ENCODE measurements at places on chromosomes 4 and X.
A peak's percentile ranks its signal among the peaks of the same experiment; 100 is the strongest.

DNA sequence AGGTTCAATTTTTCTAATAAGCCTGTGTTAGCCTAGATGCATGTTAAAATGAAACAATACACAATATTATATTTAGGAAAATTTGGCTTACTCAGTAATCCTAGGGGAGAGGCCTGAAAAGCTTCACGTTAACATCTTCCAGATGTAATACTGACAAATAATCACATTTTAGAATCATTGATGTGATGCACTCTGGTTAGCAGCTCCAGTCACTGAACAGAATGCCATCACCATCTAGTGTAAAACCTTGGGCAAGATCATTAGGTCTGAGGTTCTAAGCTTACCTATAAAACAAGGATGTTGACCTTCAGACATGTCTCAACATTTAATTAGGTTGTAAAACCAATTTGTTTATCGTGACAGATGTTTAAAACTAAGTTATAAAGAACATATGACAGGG is 1704.8 kb downstream of the STIM2 start:
- DNase-seq, result no peak

DNA sequence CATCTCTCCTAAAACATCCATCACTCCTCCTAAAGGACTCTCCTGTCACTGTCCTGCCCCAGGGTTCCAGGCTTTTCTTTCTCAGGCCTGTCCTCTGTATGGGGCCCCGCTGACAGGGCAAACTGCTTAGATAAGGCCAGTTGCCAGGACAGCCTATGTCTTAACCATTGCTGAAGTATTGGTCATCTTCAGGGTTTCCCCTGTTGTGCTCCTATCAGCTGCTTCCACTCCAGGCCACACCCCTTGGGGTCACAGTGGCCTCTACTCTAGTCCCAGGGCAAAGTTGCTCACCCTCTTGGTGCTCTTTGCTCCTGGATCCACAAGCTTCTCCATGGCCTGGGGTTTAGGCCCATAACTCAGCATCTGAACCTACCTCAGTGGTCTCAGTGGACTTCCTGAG is 138.0 kb upstream of the PJA1 start:
- DNase-seq, result no peak

GRCh38 chr4:96993560-96993959 is 1149.7 kb downstream of the STPG2 start:
- DNase-seq, result peak; percentile 3

DNA sequence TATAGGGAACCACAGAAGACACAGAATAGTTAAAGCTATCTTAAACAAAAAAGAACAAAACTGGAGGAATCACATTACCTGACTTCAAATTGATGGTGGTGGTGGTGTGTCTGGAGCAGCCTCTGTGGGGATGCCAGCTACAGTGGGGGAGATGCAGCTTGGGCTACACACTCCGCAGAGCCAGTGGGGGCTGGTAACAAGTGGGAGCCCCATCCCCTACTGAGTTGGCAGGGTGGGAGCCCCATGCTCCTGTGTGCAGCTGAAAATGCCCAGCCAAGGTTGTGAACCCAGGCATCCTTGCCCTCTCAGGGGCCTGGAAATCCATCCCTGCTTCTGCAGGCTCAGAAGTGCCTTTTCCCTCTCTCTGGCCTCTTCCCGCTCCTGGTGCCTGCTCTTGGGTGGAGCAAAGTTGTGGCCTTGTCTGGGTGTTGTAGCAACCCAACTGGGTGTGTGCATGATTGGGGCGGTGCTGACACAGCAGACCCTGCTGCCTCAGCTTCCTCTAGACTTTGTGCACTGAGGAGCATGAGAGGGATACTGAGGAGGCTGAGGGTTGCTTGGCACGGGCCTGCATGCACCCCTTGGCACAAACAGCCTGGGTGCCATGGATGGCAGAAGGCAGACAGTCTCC is 38.9 kb downstream of the SH3BGRL start:
- DNase-seq, result no peak

- DNase-seq, result peak; percentile 81
Observed at GRCh38 chrX:9942086-9942485, 25.1 kb upstream of the CLDN34 start.

DNA sequence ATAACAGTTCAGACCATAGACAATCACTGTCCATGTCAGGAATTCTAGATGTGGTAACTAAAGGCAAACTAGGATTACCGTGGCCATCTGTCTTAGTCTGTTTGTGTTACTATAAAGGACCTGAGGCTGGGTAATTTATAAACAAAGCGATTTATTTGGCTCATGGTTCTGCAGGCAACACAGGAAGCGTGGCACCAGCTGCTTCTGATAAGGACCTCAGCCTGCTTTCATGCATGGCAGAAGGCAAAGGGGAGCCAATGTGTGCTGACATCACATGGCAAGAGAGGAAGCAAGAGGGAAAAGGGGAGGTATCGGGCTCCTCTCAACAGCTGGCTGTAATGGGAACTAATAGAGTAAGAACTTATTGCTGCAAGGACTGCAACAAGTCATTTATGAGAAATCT is 376.7 kb downstream of the GPM6A start:
- DNase-seq, result peak; percentile 12

- DNase-seq, result peak; percentile 1
Observed at GRCh38 chrX:39199429-39199828, 398.2 kb downstream of the MID1IP1 start.

- peak; percentile 14 for DNase-seq
Observed at GRCh38 chrX:150363561-150364346, 637 bp downstream of the MAMLD1 start.

GRCh38 chr4:102586002-102586643 is 85.0 kb downstream of the NFKB1 start:
- DNase-seq, result no peak

DNA sequence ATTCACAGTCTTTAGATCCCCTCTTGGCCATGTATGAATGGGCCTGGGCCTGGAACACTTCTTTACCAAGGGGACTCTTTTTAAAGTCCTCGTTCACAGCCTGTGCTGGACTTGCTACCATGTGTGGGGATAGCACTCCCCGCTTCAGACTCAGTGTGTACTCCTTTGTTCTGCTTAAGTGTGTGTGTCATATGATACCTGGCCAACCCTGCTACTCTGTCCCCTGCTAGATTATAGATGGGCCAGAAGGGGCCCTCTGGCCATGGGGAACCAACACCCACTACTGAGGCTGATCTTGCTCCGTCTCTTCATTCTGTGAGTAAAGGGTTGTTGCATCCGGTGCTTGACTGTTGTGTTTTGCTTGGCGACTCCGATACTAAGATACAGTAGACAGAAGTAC is 8.0 kb downstream of the CCDC110 start:
- no peak for DNase-seq

- peak; percentile 85 for DNase-seq
Observed at GRCh38 chr4:51906167-51906958, 63.4 kb downstream of the DCUN1D4 start.

DNA sequence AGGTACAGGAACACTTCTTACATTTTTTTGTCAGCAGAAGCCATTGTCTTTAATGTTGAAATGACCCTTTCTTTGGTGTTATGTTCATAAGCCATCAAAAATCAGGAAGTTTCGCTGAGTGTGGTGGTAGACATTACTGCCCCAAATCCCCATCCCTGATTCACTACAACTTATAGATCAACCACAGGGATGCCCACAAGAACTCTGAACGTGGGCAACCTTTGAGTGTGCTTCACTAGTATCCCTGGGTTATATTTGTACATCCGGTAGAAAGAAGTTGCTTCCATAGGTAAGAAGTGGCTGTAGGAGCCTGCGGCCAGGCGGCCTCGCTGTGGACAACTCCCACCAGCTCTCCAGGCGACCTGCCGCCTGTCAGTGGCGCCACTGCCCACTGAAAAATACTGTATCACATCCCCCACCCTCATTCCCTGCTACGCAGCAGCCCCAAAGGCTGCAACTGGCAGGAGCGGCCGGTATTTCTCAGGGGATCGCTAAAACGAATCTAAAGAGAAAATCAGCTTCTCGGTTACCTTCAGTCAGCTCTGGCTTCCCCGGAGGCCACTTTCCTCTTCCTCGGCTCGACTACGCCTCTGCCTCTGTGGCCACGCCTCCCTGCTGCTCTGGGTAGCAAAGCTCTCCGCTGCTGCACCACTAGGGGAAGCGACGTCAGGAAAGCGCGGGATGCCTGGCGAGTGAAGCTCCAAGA is 13.9 kb upstream of the ETDC start:
- no peak for DNase-seq

DNA sequence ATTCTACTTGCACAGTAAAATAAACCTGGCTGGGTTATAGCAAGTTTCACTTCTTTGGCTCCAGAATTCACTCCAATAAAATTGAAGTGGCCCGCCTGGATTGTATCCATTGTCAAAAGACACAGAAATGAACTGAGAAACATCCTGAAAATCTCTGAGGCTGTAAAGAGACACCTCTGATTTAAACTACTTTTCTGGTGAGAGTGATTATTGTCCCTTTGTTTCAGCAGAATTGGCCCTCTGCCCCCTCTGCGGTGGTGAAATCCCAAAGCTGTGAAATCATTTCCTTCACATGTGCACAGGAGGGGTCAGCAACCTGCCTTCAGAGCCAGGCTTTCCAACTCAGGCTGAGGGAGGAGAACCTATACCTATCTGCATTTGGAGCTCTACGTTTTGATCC is 23.0 kb downstream of the GAB3 start:
- peak; percentile 27 for DNase-seq

DNA sequence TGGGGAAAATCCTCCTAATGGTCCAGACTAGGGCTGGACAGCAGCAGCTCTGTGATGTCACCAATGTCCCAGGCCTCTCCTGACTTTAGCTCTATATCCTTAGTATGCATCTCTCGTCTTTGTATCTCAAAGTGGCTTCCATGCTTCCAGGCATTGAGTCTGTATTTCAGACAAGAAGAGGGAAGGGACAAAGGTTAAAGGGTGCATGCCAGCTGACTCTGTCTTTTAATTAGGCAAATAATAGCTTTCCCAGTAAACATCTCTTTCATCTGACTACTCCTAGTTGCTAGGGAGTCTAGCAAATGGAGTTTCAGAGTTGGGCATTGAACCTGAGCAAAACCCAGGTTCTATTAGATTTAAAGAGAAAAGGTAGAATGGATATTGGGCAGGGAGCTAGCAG is 5.4 kb downstream of the FAM47E start:
- no peak for DNase-seq

- no peak for DNase-seq
Observed at GRCh38 chr4:29278585-29278984, 1441.6 kb upstream of the PCDH7 start.

DNA sequence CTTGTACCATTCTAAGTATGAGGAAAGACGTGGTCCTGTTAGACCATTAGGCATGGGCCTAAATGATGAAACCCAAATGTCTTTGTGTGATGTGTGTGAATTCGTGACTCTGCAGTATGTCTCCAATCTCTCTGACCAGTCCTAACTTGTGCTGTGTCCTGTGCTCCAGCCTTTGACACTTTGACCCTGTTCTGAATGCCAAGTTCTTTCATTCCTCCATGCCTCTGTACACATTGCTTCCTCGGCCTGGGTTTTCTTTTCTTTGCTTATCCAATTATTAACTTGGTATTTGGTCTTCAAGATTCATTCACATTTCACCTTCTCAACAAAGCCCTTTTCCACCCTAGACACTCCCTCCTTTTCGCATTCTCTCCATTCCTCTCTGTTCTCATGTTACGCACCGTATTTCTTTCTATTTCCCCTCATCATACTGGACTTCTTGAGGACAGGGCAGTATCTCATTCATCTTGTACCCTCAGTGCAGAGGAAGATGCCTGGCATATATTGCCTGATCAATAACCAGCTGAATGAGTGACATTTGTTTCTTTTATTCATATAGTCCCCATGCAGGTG is 138.7 kb downstream of the F11 start:
- no peak for DNase-seq

- DNase-seq, result no peak
Observed at GRCh38 chrX:21699136-21699535, 41.0 kb upstream of the KLHL34 start.

DNA sequence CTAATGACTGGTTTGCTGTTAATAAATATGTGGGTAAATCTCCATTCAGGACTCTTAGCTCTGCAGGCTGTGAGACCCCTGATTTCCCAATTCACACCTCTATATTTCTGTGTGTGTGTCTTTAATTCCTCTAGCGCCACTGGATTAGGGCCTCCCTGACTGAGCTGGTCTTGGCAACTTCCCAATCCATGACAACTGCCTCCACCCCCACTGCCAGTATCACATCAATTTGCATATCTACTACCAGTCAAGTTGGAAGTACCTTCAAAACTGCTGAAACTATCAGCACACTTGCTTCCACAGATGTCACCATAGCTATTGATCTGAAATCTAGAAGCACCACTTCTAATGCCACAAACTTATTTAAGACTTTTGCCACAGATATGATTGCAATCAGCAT is 27.6 kb downstream of the OPRPN start:
- DNase-seq, result no peak

DNA sequence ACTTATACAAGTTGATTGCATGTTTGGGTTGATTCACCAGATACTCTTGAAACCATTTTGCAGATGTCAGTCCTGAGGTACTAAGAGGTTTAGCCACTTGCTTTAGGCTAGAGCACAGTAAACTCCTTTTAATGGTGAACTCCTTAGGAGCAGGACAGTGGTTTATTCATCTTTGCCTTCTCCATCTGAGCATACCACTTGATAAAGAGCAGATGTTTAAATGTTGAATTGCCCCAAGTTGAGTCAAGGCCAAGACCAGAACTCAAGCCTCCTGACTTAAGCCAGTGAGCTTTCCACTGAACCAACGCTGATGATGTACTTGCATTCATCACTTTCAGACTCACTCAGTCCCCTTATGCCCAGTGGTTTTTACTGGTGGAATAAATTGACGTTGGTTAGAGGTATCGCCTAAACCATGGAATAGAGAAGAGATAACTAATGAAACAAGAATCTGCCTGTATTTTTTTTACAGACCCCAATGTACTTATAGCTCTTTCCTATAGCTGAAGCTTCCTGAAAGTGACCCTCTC is 7.5 kb downstream of the DAPP1 start:
- DNase-seq, result no peak

DNA sequence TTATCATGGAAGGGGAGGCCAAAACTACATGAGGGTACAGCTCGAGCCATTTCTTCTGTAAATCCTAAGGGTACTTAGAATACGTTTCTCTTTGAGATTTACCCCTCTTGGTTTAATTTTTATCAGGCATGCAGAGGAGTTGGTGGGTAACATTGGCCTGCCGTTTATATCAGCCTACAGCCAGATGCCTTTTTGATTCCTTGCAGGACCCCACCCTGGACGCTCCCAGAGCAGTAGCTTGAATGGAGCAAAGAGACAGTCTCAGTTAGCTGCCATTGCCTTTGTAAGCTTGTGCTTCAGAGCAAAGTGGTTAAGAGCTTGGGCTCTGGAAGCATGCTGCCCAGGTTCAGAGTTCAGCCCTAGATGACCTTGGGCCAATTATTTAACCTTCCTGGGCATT is 9.0 kb downstream of the DOCK11 start:
- DNase-seq, result no peak

Measured in NB4 (cell line).